ENCODE measurements at places on chromosomes 16 and 17.

- DNase-seq = no peak
These were observed 425.8 kb upstream of the ZFHX3 start for GRCh38 chr16:73473713-73474112.

GRCh38 chr17:33983824-33984574 lies 271.1 kb upstream of the CCL2 start:
- peak; percentile 13 for DNase-seq

DNA sequence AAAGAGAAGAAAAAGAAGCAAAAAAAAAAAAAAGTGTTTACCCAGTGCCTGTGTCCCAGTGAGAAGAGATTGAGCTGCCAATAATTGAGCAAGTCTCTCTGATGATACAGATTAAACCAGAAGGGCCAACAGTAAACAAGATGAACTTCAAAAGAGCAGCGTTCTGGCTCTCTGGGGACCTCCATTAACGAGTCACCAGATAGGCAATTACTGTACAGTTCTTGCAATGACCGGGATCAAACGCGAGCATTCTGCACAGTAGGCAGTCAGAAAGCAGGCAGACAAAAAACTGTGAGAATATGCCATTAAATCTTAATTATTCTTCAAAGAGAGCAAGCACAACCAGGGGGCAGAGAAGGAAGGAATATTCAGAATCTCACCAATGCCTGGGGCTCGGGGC lies 626.1 kb downstream of the TMEM114 start:
- DNase-seq = no peak

DNA sequence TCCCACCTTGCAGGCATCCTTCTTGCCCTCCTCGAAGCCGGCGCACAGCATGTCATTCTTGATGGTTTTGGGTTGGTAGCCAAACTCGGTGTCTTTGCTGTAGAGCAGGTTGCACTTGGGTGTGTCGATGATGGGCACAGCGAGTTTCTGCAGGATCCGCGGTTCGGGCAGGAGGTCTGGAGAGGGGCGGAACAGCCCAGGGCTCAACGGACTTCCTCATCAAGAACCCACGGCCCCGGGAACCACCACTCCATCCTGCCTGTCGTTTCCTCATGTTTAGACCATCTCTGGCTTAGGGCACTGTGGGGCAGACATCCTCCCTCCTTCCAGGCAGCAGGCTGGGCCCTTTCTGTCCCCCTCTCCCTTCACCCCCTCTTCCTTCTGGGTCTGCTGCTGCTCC lies 6.5 kb downstream of the PRSS27 start:
- DNase-seq = no peak

- no peak for DNase-seq
These were observed 6.2 kb upstream of the SMG1 start for GRCh38 chr16:18932243-18932987.
